Endothelial cell of umbilical vein (primary cell): ENCODE measurements at places on chromosomes 3 and 15.

DNA sequence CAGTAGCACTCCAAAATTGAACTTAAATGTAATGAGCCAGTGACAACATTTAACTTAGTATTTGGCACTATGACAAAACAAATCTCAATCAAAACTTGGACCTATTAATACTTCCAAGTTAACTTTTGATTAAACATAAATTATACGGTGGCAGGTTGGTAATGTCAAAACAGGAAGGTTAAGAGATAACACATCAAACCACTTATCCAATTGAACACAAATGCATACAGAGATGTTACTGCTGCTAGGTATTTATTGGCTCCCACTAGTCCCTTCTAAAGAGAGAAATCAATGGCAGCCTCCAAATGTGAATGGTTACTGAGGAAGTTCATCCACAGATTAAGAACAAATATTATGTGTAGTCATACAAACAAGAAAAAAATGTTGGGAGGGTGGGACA lies 1.8 kb downstream of the GSK3B start:
- DNase-seq, result peak; percentile 34

- no peak for DNase-seq
These were observed 302.8 kb upstream of the UBE2E2 start for GRCh38 chr3:22900296-22900695.

GRCh38 chr3:145857956-145858355 lies 303.0 kb downstream of the PLOD2 start:
- DNase-seq, result peak; percentile 71

- DNase-seq, result no peak
These were observed 258.5 kb downstream of the PDCD6IP start for GRCh38 chr3:34056951-34057390.

GRCh38 chr3:128849911-128850455 lies 29.4 kb upstream of the ACAD9 start:
- DNase-seq, result no peak
